ENCODE measurements at places on chromosomes 1 and 21.

DNA sequence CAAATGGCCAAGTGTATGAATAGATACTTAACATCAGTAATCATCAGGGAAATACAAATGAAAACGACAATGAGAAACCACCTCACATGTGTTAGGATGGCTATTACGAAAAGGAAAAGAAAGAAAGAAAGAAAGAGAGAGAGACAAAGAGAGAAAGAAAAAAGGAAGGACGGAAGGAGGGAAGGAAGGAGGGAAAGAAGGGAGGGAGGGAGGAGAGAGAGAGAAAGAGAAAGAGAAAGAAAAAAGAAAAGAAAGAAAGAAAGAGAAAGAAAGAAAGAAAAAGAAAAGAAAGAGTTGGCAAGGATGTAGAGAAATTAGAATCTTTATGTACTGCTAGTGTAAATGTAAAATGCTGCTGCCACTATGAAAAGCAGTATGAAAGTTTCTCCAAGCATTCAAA is 90.7 kb upstream of the DPT start:
- no peak for DNase-seq

DNA sequence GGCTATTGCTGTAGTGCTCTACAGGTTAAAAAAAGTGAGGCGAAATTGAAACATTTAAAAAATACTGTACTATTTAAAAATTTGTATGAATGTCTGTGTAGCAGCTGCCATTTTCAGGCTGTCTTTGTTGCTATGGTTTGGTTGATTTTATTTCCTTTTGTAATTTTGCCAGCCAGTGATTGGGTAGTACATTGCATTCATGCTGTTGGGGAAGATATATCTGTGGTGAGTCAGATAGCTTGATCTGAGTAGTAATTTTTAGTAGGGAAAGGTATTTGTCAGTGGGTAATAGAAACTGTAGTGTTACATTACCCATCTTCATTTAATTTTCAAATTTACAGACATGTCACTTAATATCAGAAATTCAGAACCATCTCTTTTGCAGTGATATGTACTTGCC is 15.0 kb downstream of the NFIA start:
- no peak for DNase-seq

GRCh38 chr1:3014050-3014440 is 7.2 kb upstream of the ACTRT2 start:
- no peak for DNase-seq

- no peak for DNase-seq
Measured at GRCh38 chr1:54487571-54488050, 60.4 kb upstream of the ACOT11 start.

DNA sequence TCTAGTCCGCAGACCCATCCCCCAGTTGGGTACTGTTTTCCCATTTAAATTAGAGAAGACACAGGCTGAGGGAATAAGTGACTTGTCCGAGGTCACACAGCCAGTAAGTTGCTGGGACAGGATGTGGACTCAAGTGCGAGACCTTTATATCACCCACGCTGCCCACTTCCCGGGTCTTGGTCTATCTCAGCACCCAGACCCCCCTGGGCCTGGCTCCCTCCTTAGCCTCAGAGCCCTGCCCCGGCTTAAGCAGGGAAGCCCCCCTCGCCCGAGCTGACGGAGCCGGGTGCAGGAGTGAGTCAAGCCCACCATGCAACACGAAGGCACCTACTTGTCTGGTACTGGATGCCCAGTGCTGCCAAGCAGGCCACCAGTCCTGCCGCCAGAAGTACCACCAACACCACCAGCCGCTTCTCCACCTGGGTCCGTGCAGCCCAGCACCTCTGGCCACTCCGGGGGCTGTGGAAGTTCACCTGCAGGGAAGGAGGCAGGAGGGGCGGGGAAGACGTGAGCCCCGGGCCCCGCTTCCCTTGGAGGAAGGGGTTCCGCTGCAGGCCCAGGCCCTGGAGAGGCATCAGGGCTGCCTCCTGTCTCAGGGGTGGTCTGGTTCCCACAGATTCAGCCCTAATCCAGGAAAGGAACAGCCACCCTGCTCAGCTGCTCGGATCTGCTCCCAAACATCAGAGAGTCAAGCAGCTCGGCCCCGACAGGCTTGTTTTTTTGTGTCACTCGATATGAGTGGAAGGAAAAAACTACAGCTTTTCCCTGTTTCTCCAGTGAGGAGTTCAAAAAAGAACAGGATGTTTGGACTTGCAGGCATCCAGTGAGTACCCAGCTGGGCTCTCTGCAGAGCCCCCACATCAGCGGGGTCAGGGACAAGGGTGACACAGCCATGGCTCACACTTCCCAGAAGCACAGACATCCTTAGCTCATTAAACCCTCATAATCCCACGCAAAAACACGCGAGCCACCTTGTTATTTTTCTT is 11.1 kb downstream of the ECE1 start:
- no peak for DNase-seq

DNA sequence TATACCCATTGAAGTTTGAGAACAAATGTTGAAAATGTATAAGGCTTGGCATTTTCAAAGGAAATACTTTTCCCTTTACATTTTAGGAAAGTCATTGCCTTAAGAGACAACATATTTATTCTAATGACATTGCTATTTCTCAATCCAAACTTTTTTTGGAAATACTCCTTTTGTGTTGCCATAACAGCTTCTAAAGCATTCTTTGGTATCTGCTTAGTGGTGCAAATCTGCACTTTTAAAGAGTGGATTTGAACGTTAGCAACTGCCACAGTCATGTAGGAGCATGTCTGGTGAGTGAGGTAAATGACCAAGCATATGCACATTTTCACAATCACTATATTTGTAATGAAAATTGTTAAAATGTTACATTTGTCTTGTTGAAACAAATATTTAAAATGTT is 124.4 kb upstream of the GORAB start:
- no peak for DNase-seq

DNA sequence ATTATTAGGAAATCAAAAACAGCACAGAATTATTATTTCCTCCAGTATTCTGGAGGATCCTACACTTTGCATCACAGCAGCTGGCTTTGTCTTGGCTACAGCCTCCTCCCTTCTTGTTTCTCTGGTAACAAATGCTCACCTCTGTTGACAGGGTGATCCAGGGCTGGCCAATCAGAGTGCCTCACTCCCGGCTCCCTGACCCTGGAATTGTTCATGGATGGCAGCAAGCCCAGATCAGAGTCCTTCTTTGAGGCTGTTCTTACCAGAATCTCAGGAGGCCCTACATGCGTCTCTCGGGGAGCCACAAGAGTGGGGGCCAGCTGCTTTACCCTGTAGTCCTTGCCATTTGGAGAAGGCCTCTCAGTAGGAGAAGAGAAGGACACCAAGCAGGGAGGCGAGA is 48.4 kb upstream of the IGSF5 start:
- DNase-seq: no peak

- DNase-seq: no peak
Measured at GRCh38 chr1:28437924-28438699, 67.7 kb upstream of the RCC1 start.

GRCh38 chr1:41484402-41485241 is at the start of gene EDN2:
EDN2 (minus strand) TSS chr1:41484683; CDS start chr1:41484601, 82 bp downstream.
- DNase-seq: no peak

GRCh38 chr1:193538003-193538354 is 351.6 kb upstream of the B3GALT2 start:
- no peak for DNase-seq

DNA sequence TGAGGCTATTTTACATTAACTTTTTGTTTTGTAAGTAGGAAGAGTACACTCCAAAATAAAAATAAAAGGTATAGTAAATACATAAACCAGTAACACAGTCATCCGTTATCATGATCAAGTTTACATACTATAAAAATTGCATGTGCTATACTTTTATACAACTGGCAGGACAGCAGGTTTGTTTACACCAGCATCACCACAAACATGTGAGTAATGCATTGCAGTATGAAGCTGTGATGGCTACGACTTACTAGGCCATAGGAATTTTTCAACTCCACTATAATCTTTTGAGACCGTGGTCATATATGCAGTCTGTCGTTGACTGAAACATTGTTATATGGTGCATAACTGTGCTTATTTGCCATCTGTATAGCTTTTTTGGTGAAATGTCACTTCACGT is 106.2 kb downstream of the CENPF start:
- DNase-seq: no peak

GRCh38 chr1:6738987-6739676 is 37.5 kb upstream of the DNAJC11 start:
- DNase-seq: no peak

DNA sequence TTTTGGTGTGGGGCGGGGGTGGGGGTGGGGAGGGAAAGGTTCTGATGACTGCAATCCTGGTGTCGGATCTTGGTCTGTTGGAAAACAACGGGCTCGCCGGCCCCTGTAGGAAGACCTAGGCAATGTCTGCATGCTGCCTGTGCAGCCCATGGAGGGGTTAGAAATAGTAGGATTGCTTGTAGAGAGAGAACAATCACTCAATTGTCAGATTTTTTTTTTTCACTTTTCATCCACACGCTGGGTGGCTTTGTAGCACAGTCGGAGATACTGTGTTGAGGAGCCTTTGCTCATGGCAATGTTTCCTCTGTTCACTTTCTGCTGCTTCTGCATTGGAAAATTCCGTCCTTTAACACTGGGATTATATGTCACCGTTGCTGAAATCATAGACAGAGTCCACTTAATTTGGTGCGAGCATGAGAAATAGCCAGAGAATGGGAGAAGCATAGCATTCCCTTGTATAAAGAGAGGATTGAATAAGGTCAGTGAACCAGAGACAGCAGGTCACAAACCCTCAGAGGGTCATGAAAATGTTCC is 107.5 kb downstream of the MRPS6 start:
- no peak for DNase-seq

DNA sequence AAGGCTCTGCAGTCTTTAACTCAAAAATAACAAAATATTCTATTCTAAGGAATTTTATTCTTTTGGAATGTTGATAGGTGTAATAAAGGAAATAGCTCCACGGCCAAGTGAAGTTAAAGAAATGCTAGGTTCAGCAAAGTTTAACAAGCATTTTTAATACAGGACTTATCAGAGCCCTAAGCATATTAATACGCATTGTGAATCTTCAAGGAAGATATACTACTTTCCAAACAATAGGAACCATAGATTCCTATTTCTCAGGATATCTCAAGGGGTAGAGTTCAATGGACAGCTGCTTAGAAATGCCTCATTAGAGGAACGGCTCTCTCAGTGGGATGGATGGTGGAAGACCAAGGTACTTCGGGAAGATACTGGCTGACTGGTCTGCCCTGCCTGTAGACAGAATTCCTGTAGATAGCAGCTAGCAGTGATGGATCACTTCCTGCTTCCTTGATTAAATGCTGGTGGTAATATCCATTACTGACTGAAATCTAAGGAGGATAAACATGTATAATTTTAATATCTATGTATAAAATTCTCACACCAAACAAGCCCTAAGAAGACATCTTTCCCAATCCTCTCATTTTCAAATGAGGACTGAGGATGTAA is 8.1 kb upstream of the LRRC8C start:
- DNase-seq: no peak

DNA sequence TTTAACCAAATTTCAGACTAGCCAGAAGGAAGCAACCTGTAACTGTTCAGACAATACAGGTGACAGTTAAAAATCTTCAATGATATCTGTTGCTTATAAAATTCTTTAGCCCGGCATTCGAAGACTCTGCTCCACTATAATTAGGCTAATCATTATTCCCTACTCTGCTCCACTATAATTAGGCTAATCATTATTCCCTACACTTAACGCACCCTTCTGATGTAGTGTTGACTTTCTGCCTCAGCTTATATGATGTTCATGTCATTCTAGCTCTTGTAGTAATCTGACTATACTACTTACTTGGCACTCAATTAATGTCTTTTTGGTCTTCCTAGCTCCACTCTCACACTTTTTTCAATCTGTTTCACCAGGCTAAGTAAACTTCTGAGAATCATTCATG is 13.3 kb downstream of the TESK2 start:
- DNase-seq: no peak

GRCh38 chr1:61221642-61222041 is 139.3 kb downstream of the NFIA start:
- no peak for DNase-seq

DNA sequence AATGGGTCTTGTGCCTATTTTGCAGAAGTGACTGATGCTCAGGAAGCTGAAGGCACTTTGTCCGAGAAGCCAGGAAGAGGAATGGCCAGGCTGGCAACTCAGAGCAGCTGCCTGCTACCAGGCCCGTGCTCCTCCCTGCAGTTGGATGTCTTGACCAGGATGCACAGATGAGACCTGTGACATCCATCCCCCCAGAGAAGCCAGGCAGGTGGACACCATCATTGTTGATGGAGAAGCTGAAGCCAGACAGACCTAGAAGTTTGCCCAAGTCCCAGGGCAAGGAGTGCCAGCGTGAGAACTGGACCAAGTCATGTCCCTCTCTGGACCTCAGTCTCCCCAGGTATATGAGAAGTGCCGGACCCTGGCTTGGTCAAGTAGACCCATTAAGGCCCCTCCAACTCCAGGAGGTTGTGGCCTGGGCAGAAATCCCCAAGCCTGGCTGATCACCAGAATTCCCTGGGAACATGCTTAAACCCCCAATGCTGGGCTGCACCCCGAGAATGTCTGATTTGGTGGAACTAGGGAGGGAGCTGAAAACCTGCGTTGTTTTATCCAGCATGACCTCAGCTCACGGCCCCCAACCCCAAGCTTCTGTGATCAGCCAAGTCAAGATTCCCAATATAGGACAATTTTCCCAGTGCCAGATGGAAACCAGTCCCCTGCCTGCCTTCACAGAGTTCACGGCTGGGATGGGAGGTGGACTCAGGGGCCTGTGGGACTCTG is 82.4 kb downstream of the CAMK2N1 start:
- DNase-seq: no peak

DNA sequence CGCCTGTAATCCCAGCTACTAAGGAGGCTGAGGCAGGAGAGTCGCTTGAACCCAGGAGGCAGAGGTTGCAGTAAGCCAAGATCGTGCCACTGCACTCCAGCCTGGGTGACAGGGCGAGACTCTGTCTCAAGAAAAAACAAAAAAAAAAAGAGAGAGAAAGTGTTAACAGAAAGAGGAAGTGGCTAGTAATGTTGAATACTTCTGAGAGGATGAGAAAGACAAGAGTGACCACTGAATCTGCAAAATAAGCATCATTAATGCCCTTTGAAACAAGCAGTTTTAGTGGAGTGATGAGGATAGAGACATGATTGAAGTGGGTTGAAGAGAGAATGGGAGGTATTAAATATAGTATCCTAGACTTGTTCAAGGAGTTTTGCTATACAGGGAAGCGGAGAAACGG is 11.7 kb downstream of the MPZ start:
- no peak for DNase-seq
